ENCODE measurements at places on chromosomes 13 and 19.

GRCh38 chr19:39637891-39638290 lies 17.8 kb upstream of the LGALS16 start:
- DNase-seq, result no peak

DNA sequence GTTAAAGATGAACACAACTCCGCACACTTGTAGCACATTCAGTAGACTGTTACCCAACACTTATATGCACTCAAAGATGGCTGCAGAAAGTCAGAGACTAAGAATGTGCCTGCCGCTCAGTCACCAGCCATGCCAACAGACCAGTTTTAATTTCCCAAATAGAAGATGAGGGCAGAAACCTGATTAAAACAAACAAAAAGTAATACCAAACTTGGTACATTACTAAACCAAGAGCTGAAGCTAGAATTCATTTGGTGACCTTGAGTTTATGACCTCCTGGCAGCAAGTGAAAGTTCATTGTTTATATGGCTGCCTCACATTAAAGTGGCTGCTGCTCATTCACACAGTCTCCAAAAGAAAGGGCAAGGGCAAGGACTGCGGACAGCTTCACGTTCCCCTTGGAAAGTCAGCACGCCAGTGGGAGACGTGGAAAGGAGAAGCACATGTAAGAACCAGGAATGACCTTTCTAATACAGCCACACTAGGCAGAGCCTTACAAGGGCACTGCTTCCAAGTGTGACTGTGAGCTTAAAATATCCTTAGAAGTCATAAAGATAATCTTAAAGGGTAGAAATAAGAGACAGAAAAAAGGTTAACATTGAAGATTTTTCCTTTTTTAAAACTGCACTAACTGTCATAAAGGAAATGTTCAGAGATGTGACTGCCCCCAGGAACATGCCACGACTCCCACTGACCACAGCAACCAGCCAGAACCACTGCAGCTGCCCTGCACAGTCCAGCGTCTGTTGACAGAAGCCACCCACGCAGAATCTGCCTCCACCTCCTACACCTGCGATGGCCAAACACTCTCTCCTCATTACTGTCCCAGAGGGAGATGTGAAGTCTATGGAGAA lies 73.5 kb downstream of the STK24 start:
- no peak for DNase-seq

GRCh38 chr13:82439159-82439904 lies 1442.9 kb downstream of the SLITRK1 start:
- no peak for DNase-seq

DNA sequence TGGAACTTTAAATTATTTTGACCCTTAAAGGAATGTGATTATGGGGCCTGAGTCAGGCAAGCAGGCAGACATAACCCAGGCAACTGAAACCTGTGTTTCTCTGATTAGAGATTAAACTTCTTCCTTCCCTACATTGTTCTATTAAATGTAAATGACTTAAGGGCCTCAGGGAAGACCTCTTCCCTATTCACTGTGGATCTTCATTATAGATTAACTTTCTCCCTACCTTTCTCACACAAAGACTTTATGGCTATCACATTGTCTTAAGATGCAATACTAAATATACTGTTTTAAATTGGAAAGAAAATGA lies 8.8 kb upstream of the METTL21C start:
- no peak for DNase-seq

- DNase-seq, result no peak
These were observed 70.1 kb downstream of the ITGBL1 start for GRCh38 chr13:101522607-101523006.

DNA sequence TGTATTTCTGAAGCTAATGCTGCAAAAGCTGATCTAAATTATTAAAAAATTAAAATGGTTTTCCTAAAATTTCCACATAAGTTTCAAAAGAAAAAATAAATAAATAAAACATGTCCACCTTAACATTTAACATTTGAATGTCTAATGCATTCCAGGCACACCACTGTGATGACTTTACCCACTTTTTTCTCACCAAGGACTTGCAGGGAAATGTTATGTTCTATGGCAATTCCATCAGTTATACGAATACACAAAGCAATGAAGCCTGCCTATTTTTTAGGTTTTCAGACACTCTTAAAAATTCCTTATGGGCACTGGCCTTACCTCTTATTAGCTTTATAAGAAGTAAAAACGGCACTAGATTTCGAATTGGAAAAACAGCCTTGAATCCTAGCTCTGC lies 10.2 kb downstream of the TSC22D1 start:
- DNase-seq, result no peak

DNA sequence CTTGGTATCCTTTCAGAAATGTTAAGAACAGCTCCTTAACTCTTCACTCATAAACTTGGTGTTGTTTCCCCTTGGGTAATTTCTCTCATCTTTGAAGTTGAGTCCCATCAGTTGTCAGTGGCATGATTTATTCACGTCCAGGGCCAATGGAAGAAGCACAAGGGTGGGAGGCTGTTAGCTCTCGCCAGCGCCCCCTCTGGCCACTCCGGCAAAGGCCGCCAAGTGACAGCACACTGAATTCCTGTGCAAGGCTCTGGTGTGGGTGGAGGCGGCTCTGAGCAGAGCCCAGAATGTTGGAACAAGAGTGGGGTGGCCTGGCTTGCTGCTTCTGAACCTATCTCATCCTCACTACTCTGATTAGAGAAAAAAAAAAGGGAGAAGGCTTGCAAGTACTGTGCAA lies 13.1 kb upstream of the MEDAG start:
- no peak for DNase-seq

GRCh38 chr13:36509369-36509768 lies 77.1 kb downstream of the CCNA1 start:
- no peak for DNase-seq

- no peak for DNase-seq
These were observed 9.2 kb upstream of the RCBTB1 start for GRCh38 chr13:49594576-49594975.

DNA sequence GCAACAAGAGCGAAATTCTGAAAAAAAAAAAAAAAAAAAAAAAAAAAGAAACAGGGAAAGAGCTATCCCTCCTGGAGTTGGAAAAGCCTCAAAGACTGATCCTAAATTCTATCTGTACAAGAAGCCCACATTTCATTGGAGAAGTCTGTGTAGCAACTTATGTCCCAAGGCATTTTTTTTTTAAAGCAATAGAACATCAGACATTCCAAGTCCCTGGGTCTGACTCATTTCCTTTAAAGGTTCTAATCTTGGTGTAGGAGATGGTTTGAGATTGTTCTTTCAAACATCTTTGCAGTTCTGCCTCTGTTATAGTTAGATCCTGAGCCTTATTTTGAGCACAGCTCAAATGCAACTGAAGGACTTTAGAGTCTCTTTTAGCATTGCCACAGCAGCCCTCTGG lies 706.5 kb upstream of the MIR17HG start:
- DNase-seq, result no peak
